ENCODE measurements at places on chromosomes 3 and 15. TPM values are rescaled to one million over a fixed set of nuclear protein-coding genes. Genes with fewer than 3 reads are reported as not detected.

DNA sequence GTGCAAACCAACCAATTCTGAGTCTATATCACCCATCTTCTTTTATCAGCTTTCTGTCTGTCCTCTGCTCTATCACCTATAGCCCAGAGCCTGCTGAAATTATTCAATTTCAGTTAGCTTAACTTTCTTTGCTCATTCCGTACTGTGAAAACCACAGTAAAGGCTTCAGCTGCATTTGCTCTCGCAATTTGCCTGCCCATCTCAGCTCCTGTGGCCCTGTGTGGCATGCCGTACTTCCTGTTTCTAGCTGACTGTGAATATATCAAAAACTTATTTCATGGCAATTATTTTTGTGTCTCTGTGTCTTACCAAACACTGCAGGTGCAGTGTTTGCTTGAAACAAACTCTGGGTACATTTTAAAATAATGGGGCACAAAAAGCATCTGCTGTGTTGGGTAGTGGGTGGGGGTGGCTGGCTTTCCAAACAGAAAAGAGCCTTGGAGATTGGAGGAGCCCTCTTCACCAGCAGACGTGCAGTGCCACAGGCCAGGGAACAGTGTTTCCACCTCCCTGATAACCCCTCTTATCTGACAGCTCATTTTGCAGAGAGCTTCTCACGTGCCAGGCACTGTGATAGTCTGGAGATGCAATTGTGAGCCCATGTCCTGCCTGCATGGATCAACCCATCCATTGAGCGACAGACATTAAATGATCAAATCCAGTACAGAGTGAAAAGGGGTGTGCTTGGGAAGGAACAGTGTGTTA, 45.2 kb downstream of the GASK1A start:
- H3K4me1 ChIP-seq, result peaks cover 2% of the 10 kb centered on the region
- no peak overlapping the region for H3K27ac ChIP-seq
- peaks cover 6% of the 10 kb centered on the region for H3K27me3 ChIP-seq
- DNase-seq, result peak; percentile 15
- H3K36me3 ChIP-seq, result no peaks in the 10 kb centered on the region

GRCh38 chr3:10419637-10420232, 85.7 kb downstream of the ATP2B2 start:
- no peaks in the 10 kb centered on the region for H3K36me3 ChIP-seq
- DNase-seq, result no peak
- no peaks in the 10 kb centered on the region for H3K4me1 ChIP-seq

DNA sequence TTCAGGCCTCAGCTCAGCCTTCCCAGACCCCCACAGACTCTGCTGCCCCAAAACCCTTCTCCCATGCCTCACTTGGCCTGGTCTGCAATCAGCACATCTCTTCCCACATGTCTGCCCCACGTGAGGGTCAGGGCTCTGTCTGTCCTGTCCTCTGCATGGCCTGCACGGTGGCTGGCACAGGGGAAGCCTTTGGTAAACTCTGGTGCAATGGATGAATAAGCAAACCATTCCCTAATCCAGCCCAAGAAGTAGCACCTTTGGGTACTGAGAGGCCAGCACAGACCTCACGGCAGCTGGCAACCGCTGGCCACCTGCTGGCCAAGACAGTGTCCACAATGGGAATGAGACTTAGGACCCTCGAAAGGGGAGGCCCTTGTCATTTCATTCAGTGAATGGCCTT, 27.7 kb downstream of the ABTB1 start:
- H3K36me3 ChIP-seq, result no peaks in the 10 kb centered on the region
- peaks cover 8% of the 10 kb centered on the region for H3K4me1 ChIP-seq
- no peak overlapping the region for H3K27ac ChIP-seq
- no peaks in the 10 kb centered on the region for H3K27me3 ChIP-seq

GRCh38 chr15:31587583-31587982, 260.9 kb downstream of the KLF13 start:
- no peaks in the 10 kb centered on the region for H3K36me3 ChIP-seq
- no peak overlapping the region for H3K27ac ChIP-seq
- H3K4me3 ChIP-seq, result no peak overlapping the region
- no peaks in the 10 kb centered on the region for H3K27me3 ChIP-seq
- peaks cover 5% of the 10 kb centered on the region for H3K4me1 ChIP-seq

DNA sequence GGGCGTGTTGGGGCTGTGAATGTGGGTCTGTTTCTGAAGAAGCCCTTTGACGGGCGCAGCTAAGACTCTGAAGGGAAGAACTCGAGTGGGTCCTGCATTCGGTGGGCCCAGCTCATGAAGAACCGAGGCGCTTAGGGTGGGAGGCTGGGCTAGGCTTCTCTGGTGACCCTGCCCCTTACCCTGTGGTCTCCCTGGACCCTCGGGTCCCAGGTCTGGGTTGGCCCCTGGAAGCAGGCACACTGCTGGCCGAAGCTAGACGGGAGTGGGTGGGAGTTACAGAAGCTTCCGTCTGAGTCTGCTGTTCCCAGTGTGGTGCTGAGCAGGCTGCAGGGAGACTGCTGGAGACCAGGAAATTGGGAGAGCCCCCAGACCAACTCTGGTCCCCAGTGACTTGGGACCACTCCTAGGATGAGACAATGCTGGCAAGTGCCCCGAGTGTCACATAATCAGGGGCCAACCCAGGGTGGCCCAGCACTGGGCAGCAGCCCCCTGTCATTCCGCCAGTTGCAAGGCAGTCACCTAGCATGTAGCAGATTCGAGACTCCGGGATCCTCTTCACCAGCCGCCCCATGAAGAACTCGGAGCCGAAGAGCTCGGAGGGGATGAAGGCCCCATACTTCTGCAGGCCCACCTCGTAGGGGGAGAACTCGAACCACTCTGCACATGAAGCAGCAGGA, 16.7 kb upstream of the EHD4 start:
- H3K4me1 ChIP-seq, result peaks cover 5% of the 10 kb centered on the region
- H3K27me3 ChIP-seq, result peaks cover 10% of the 10 kb centered on the region
- H3K36me3 ChIP-seq, result no peaks in the 10 kb centered on the region
- no peak for DNase-seq
- H3K27ac ChIP-seq, result no peak overlapping the region

DNA sequence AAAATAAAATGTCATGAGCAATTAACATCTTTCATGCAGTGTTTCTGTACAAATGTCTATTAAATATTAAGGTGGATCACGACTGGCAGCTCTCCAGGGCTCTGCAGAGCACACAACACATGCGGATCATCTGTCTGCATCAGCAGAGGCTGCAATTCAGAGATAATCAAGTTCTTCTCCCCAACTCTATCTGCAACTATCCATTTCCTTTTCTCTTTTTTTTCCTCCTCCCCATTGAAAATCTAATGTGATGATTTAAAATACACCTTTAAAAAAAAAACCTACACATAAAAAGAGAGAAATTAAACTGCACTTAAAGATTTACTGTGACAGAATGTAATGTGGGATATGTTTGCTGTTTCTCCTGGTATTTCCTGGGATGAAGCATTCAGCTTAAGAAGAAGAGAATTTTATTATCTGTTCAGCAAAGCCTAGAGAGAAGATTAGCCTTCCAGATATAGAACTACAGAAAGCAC, 352.6 kb upstream of the CCDC54 start:
- H3K36me3 ChIP-seq, result no peaks in the 10 kb centered on the region
- H3K27ac ChIP-seq, result peak overlapping the region; percentile 15
- no peaks in the 10 kb centered on the region for H3K27me3 ChIP-seq
- no peak overlapping the region for H3K4me3 ChIP-seq
- DNase-seq, result no peak

DNA sequence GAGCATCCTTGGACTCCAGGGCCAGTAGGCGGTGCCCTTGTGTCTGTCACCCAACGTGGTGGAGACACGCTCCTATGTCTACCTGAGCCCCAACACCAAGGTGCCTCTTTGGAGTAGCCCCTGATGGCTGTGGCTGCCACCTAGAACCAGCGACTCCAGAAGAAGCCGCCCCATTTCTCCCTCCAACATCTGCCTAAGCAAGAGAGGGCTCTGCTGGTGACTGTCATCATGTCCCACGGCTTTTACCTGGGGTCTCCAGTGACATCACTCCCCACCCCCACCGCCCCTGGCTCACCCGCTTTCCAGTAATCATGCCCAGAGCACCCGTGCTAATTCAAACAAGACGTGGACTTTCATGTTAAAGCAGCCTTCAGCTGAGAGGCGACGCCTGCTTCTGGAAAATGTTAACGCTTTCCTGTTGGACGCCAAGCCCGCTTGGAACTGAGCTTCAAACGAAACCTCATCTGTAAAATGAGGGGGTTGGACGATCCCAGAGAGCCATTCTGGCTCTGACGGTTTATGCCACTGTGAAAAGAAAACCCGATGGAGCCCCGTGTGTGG, 57.0 kb downstream of the ISG20 start:
- H3K27ac ChIP-seq, result no peak overlapping the region
- H3K36me3 ChIP-seq, result no peaks in the 10 kb centered on the region
- H3K4me3 ChIP-seq, result no peak overlapping the region
- peaks cover 3% of the 10 kb centered on the region for H3K4me1 ChIP-seq
- no peak for DNase-seq
- peaks cover 27% of the 10 kb centered on the region for H3K27me3 ChIP-seq

DNA sequence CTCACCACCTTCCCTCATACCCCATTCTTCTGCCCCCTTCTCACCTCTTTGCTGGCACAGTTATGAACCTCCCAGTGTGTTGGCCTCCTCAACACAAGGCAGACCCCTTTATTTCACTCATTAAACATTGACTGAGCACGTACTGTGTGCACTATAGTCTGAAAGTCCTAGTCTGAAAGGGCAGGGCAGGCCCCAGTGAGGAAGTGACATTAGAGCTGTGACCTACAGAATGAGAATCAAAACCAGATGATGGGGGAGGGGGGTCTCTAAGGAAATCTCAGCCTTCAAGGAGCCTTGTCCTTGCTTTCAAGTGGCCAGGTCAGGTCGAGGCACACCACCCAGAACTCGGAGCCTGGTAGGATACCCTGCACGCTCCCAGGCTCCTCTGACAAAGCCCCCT, 3.5 kb downstream of the SLC28A1 start:
- DNase-seq, result no peak
- H3K27ac ChIP-seq, result peak overlapping the region; percentile 44
- peaks cover 8% of the 10 kb centered on the region for H3K4me1 ChIP-seq
- no peak overlapping the region for H3K4me3 ChIP-seq
- peaks cover 4% of the 10 kb centered on the region for H3K27me3 ChIP-seq

DNA sequence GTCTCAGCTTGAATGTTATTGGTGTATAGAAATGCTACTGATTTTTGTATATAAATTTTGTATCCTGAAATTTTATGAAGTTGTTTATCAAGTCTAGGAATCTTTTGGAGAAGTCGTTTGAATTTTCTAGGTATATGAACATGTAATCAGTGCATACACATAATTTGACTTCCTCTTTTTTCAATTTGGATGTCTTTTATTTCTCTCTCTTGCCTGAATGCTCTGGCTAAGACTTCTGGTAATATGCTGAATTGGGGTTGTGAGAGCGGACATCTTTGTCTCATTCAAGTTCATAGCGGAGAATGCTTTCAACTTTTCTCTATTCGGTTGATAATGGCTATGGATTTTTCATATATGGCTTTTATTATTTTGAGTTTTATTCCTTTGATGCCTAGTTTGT, 100.9 kb upstream of the MCTP2 start:
- no peak for DNase-seq
- peaks cover 3% of the 10 kb centered on the region for H3K27me3 ChIP-seq
- no peak overlapping the region for H3K27ac ChIP-seq
- no peak overlapping the region for H3K4me3 ChIP-seq
- no peaks in the 10 kb centered on the region for H3K4me1 ChIP-seq

DNA sequence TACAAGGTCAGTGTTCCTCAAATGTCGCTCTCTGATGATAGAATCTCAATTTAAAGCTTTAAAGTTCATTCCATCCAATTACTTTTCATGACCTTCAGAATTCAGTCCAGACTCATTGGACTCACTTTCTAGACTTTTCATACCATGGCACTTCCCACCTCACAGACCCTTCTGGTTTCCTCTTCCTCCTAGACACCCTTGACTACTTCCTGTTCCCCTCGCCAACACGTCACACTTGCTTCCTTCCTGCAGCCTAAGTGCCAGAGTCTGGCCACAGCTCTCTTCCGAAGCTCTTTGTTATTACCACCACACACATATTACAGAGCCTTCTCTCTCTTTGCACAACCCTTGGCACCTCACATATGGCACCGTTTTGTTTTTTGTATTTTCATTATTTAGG, 59.1 kb upstream of the UMPS start:
- H3K27ac ChIP-seq, result no peak overlapping the region
- peaks cover 32% of the 10 kb centered on the region for H3K36me3 ChIP-seq
- H3K4me1 ChIP-seq, result no peaks in the 10 kb centered on the region

DNA sequence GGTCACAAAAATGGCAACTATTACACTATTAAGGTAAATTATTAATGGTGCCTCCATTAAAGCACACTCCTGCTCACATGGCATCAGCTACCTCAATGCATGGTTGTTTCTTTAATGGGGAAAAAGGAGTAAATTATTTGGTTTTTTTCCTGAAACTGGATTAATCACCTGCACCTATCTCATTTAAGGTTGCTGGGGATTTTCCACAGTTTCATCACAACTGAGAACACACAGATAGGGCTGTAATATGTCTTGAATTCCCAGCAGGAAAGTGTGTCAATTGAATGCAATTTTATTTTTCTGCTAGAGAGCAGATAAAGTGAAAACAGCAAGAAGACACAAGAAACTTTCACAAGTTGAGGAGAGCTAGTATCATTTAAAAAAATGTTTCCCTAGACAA, 36.4 kb downstream of the RFTN1 start:
- no peak overlapping the region for H3K27ac ChIP-seq
- no peaks in the 10 kb centered on the region for H3K36me3 ChIP-seq
- peaks cover 41% of the 10 kb centered on the region for H3K4me1 ChIP-seq

DNA sequence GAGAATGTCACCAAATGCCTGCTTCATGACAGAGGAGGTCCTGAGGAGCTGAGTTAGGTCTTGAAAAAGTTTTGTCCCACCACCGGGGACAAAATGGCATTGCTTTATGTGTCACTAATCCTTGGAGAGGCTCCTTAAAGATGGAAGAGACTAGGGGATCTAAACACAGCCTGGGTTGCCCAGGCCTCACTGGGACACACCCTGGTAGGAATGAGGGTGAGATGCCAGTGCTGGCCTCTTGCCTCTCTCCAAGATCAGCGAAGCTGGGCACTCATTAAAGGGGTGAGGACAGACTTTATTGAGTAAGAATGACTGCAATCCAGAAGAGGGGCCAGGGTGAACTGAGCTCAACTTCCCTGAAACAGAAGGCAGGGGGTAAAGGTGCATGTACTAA, 58.5 kb upstream of the KLF13 start:
- peaks cover 8% of the 10 kb centered on the region for H3K4me1 ChIP-seq
- H3K27me3 ChIP-seq, result no peaks in the 10 kb centered on the region
- no peaks in the 10 kb centered on the region for H3K36me3 ChIP-seq
- no peak overlapping the region for H3K27ac ChIP-seq
- peak; percentile 27 for DNase-seq
- no peak overlapping the region for H3K4me3 ChIP-seq

DNA sequence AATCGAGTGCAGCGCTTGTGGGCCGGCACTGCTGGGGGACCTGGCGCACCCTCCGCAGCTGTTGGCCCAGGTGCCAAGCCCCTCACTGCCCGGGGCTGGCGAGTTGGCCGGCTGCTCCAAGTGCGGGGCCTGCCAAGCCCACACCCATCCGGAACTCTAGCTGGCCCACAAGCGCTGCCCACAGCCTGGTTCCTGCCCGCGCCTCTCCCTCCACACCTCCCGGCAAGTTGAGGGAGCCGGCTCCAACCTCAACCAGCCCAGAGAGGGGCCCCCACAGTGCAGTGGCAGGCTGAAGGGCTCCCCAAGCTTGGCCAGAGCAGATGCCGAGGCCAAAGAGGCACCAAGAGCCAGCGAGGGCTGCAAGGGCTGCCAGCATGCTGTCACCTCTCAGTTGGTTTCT, 73.4 kb downstream of the PLXNA1 start:
- H3K4me3 ChIP-seq, result no peak overlapping the region
- peaks cover 11% of the 10 kb centered on the region for H3K27me3 ChIP-seq
- no peak for DNase-seq

- no peak for DNase-seq
- no peaks in the 10 kb centered on the region for H3K27me3 ChIP-seq
- peaks cover 22% of the 10 kb centered on the region for H3K4me1 ChIP-seq
- no peak overlapping the region for H3K27ac ChIP-seq
- H3K4me3 ChIP-seq, result no peak overlapping the region
- peaks cover 13% of the 10 kb centered on the region for H3K36me3 ChIP-seq
These were observed 39.0 kb downstream of the SLC6A6 start for GRCh38 chr3:14441240-14441919.

Gene GPR15
- total RNA-seq, result not detected

Gene CLRN1
- total RNA-seq, result not detected

Measured in type B pancreatic cell (in vitro differentiated cells).